Liver (tissue), 10 donors: ENCODE measurements at places on chromosomes 1 and 21. TPM values are rescaled to one million over a fixed set of nuclear protein-coding genes. Genes with fewer than 3 reads are reported as not detected.

DNA sequence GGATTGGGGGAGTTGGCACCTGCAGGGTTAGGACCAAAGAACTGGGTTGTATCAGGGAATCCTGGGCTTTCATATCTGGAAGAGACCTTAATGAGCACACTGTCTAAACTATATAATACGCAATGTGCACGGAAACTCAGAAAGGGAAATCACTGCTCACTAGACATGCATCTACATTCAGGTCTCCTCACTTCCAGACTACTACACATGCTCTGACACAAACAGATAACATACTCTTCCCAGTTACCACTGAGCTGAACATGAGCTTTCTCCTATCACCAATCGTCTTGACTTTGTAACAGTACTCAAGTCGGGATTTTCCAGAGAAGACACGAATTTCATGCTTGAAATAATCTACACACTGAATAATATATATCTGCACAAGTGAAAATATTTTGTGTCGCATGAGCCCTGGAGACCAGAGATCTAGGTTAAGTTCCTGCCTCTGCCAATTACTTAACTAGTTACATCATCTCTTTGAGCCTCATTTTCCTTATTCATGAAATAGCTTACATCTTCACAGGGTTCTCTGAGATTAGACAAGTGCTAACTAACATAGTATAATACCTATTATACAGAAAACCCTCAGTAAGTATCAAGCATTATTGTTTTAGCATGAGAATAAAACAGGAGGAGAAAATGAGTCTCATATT lies 101.1 kb downstream of the JAK1 start:
- peaks cover 17% of the 10 kb centered on the region for H3K36me3 ChIP-seq
- peak overlapping the region; percentile 52 for H3K27ac ChIP-seq
- no peaks in the 10 kb centered on the region for H3K27me3 ChIP-seq
- no peak for DNase-seq
- H3K4me1 ChIP-seq, result no peaks in the 10 kb centered on the region
- H3K4me3 ChIP-seq, result no peak overlapping the region

DNA sequence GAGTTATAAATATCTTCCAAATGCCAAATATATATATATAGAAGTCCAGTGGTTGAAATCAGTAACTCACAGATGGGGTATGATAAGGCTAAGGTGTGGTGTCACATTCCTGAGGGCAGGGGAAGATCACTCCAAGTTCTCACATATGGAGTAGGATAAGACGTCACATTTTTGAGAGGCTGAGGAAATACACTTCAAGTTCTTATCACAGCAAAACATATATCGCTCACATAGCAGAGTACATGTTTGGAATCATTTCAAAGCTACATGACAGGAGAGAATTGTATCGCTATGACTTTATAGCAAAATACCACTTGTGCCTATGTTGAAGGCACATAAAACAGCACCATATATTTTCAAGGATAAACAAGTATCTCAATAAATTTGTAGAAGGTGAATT lies 55.1 kb downstream of the RBM11 start:
- no peak overlapping the region for H3K4me3 ChIP-seq
- no peaks in the 10 kb centered on the region for H3K4me1 ChIP-seq
- no peak overlapping the region for H3K27ac ChIP-seq
- no peaks in the 10 kb centered on the region for H3K27me3 ChIP-seq

DNA sequence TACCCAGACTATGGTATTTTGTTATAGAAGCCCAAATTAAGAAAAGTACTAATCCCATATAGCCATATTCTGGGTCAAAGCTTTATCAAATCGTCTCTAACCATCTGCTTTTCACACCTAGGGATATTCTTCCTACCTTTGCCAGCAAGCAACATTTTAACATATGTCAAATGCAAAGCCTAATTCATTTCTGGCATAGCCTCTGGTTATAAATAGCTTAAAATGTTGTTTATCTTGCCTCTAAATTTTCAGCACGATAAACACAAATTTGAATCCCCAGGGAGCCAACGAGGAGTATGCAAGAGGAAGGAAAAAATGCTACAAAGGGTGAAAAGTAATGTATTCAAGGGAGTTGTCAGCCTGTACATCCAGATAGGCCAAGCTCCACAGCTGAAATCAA lies 357.2 kb downstream of the KCNH1 start:
- no peaks in the 10 kb centered on the region for H3K4me1 ChIP-seq
- no peak for DNase-seq
- no peak overlapping the region for H3K27ac ChIP-seq
- no peaks in the 10 kb centered on the region for H3K27me3 ChIP-seq

DNA sequence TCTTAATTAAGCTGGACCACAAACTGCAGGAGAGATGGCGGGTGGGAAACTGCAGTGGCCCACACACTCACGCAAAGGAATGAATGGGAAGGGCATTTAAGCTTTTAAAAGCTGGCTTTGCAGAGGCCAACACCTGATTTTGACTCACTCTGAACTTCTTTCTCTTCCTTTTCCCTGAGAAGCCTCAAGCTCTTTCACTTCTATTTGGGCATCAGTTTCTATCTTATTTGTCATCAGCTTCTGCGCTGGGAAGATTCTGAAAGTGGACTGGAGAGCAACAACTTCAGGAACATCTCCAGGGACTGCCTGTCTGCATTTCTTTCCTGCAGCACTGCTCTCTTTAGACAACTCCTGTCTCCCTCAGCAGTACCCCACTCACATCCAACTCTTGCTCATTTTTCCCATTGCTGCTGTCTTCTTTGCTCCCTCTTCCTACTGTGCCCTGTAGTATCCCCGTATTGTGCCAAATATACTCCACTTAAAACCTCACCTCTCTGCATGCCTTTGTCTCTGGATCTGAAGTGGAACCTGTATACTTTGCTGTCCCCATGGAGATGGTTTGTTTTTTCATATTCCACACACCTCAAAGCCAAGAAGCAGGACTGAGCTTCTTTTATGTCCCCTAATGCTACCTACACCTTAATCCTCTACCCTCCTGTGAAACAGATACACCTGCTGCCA lies 143.3 kb upstream of the JUN start:
- no peak overlapping the region for H3K4me3 ChIP-seq
- no peaks in the 10 kb centered on the region for H3K4me1 ChIP-seq
- H3K36me3 ChIP-seq, result no peaks in the 10 kb centered on the region
- H3K27me3 ChIP-seq, result no peaks in the 10 kb centered on the region
- no peak overlapping the region for H3K27ac ChIP-seq
- no peak for DNase-seq

CACHD1 gene
- 3.3 TPM for total RNA-seq

- H3K27ac ChIP-seq, result no peak overlapping the region
- H3K4me3 ChIP-seq, result no peak overlapping the region
- H3K36me3 ChIP-seq, result no peaks in the 10 kb centered on the region
Measured at GRCh38 chr1:55612988-55613387, 397.8 kb upstream of the USP24 start.

GRCh38 chr1:215083383-215083961 lies 935 bp downstream of the KCNK2 start:
- no peak overlapping the region for H3K27ac ChIP-seq
- peaks cover 2% of the 10 kb centered on the region for H3K27me3 ChIP-seq
- DNase-seq, result no peak
- H3K4me3 ChIP-seq, result peak overlapping the region; percentile 46
- no peaks in the 10 kb centered on the region for H3K36me3 ChIP-seq
- peaks cover 10% of the 10 kb centered on the region for H3K4me1 ChIP-seq

PDC gene
- not detected for total RNA-seq

- H3K27me3 ChIP-seq, result no peaks in the 10 kb centered on the region
- peak overlapping the region; percentile 98 for H3K27ac ChIP-seq
- H3K4me1 ChIP-seq, result peaks cover 13% of the 10 kb centered on the region
- H3K36me3 ChIP-seq, result no peaks in the 10 kb centered on the region
Measured at GRCh38 chr1:56816909-56817308, 2.3 kb downstream of the FYB2 start.

DNA sequence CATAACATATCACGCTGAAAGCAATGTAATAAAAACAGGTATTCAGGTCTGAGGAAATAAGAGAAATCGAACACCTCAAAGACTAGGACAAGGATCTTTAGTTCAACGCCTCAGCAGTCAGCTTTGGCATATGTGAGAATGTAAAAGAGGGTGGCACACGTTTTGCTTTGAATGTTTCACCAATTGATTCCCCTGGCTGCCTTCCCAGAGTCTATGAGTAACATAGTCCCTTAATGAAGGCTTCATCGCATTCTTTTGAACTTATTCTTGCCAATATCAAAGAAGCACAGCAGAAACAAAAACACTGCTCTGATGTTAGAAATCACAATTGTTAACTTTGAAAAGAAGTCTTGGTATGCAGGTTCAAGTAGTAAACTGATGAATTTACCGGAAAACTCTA lies 764.8 kb downstream of the ADGRL2 start:
- no peak for DNase-seq
- H3K4me1 ChIP-seq, result no peaks in the 10 kb centered on the region
- no peak overlapping the region for H3K27ac ChIP-seq

COQ8A gene
- 57.1 TPM for total RNA-seq

DNA sequence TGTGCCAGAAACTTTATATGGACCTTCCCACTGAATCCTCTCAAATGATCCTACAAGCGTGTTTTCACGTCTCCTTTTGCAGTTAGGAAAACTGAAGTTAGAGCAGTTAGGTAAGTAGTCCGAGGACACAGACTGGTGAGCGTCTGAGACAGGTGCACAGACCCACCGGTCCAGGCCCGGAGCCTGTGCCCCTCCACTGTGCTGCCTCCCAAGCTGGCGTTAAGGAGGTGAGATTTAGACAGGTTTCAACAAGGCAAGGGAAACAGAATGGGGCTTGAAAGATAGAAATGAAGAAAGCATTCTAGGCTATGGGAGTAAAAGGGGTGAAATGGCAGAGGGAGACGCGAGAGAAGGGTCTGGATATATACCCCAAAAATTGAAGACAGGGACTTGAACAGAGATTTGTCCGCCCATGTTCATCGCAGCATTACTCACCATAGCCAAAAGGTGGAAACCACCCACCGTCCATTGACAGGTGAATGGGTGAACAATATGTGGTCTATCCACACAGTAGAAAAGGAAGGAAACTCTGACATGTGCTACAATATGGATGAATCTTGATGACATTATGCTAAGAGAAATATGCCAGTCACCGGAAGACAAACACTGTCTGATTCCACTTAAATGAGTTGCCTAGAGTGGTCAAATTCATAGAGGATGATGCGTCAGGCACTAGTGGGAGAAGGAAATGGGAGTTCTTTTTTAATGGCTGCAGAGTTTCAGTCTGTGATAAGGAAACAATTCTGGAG lies 15.7 kb upstream of the PKP1 start:
- H3K36me3 ChIP-seq, result no peaks in the 10 kb centered on the region
- no peak overlapping the region for H3K27ac ChIP-seq
- no peak for DNase-seq
- no peaks in the 10 kb centered on the region for H3K27me3 ChIP-seq
- no peak overlapping the region for H3K4me3 ChIP-seq
- H3K4me1 ChIP-seq, result no peaks in the 10 kb centered on the region

DNA sequence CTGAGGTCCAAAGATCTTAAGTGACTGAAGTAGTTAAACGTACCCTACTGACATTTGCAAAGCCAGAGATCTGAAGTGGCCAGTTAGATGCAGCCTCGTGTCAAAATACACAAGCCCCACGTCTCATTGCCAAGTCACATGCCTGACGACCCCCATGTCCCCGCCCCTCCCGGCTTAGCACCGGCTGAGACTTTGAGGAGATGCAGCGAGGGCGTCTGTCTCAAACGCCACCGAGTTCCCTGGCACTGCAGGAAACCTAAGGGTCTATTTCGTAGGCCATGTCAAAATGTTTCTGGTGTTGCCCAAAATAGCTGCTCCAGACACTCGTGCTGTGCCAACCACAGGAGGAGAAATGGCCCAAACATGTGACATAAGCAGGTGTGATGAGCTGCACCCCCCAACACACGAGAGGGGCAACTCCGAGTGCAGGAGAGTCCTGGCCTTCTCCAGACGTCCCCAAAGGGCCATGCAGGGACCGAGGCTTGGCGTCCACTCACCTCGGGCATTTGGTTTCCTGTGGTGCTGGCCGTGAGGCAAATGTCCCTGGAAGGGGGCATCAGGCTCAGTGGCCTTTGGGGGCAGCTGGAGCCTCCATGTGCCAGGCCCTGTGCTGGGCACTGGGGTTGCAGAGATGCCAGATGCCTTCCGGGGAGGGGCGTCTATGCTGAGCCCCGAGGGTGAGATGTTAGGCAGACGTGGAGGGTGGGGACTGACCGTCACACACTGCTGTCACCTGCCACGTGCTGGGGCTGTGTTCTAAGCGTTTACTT lies 67.0 kb downstream of the MATN1 start:
- no peaks in the 10 kb centered on the region for H3K36me3 ChIP-seq
- H3K4me1 ChIP-seq, result no peaks in the 10 kb centered on the region
- DNase-seq, result no peak

- peaks cover 7% of the 10 kb centered on the region for H3K36me3 ChIP-seq
- no peak overlapping the region for H3K4me3 ChIP-seq
- no peak overlapping the region for H3K27ac ChIP-seq
- no peaks in the 10 kb centered on the region for H3K27me3 ChIP-seq
Measured at GRCh38 chr1:204446413-204447111, 34.9 kb upstream of the PPP1R15B start.

DNA sequence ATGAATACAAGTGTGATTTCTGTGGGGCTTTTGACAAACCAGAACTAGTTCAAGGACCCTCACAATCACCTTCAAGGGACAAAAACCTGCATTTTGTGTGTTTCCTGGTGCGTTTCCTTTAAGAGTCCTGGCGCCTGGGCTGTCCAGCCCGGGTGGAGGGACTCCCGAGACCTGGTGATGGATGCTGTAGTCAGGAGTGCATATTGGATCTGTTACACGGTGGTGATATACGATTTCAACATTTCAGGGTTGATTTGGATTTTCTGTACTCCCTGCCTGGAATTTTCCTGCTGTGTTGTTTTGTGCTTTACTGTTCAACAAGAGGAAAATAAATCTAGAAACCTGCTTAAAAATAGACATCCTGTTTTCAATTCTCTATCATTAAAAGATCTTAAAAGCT lies 162.0 kb downstream of the KIF26B start:
- H3K27ac ChIP-seq, result no peak overlapping the region
- H3K27me3 ChIP-seq, result no peaks in the 10 kb centered on the region
- no peak for DNase-seq

CELA2B gene
- total RNA-seq, result not detected

GRCh38 chr1:19033926-19034680 lies 77.6 kb upstream of the IFFO2 start:
- H3K27ac ChIP-seq, result peak overlapping the region; percentile 40
- DNase-seq, result no peak
- H3K27me3 ChIP-seq, result no peaks in the 10 kb centered on the region
- H3K36me3 ChIP-seq, result no peaks in the 10 kb centered on the region

TMPRSS15 gene
- total RNA-seq, result not detected

DNA sequence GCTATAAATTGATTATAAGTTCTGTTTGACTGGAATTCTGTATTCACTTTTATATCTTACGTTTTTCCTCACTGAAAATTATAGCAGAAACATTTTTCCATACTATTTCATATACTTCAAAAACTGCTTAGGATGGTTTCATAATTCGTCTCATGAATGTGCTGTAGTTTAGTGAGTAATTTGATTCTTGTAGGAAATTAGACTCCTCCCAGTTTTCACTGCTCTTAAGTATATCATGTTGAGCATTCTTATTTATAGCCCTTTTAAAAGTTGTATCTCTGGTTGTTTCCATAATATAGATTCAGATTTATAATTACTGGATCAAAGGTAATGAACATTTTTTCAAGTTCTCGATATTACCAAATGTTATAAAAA lies 250.6 kb downstream of the FMN2 start:
- H3K27me3 ChIP-seq, result no peaks in the 10 kb centered on the region
- H3K27ac ChIP-seq, result no peak overlapping the region
- no peaks in the 10 kb centered on the region for H3K4me1 ChIP-seq
- H3K4me3 ChIP-seq, result no peak overlapping the region
- no peaks in the 10 kb centered on the region for H3K36me3 ChIP-seq
- DNase-seq, result no peak

NR0B2 gene
- 15.7 TPM for total RNA-seq
